Omental fat pad (tissue), 4 donors: ENCODE measurements at places on chromosomes 1 and 21.

- no peak for DNase-seq
Measured at GRCh38 chr1:183274836-183275235, 88.8 kb downstream of the LAMC2 start.

GRCh38 chr1:3314491-3315381, 139.7 kb upstream of the ARHGEF16 start:
- no peak for DNase-seq

- no peak for DNase-seq
Measured at GRCh38 chr1:184567637-184568036, 180.8 kb downstream of the C1orf21 start.

GRCh38 chr1:1291548-1292441, 11.6 kb downstream of the SCNN1D start:
- no peak for DNase-seq

- DNase-seq, result no peak
Measured at GRCh38 chr1:38817267-38818174, 42.1 kb downstream of the RRAGC start.

GRCh38 chr1:26986658-26987057, 6.8 kb upstream of the TRNP1 start:
- DNase-seq, result no peak

GRCh38 chr1:157218671-157219070, 80.5 kb upstream of the ETV3 start:
- DNase-seq, result no peak

DNA sequence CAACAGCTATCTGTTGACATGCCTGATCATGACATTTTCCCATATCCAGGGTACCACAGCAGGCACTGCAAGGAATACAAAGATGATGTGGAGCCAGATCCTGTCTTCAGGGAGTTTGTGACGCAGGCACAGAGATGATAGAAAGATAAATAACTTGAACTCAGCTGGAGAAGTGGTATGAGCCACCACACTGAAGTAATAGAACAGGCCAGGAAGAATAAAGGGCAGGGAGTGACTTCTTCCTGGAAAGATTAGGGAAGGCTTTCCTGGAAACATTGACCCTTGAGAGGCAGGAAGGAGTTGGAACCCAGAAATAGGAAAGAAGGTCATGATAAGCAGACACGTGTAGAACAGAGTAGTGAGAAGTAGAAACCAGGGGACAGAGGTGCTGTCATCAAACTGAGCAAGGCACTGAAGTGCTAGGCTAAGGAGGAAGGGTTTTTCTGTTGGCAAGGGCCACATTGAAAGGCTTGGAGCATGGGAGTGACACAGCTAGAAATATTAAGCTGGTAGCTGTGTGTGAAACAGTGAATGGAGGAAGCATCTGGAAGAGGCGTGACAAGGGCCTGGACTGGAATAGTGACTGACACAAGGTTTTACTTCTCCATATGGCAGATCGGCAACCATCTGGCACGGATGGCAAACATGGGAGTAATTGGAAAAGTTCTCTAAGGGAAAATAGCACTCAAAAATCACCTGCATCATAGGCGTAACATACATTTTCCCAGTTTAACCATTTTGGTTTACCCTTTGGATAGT, 68.4 kb downstream of the AK5 start:
- no peak for DNase-seq

DNA sequence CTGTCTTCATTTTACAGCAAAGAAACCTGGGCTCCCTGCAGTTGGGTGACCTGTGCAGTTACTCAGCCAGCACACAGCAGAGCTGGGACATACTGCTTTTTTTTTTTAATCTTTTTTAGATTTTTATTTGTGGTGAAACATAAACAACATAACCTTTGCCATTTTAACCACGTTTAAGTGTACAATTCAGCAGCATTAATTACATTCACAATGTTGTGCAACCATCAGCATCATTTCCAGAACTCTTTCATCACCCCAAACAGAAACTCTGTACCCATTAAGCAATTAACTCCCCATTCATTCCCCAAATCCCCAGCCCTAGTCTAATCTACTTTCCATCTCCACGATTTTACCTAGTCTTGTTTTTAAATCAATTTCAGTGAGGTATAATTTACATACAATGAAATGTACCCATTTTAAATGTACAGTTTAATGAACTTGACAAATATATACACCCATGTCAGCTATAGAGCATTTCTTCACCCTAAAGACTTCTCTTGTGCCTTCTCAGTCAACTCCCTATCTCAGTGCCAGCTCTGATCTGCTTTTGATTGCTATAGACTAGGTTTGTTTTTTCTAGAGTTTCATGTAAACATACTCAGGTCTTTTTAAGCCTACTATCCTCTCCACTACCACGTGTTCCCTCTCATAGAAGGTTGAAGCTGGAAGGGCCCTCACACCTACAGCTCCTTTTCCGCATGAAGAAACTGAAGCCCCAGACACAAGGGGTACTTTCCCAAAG, 37.8 kb upstream of the C8B start:
- DNase-seq, result no peak

DNA sequence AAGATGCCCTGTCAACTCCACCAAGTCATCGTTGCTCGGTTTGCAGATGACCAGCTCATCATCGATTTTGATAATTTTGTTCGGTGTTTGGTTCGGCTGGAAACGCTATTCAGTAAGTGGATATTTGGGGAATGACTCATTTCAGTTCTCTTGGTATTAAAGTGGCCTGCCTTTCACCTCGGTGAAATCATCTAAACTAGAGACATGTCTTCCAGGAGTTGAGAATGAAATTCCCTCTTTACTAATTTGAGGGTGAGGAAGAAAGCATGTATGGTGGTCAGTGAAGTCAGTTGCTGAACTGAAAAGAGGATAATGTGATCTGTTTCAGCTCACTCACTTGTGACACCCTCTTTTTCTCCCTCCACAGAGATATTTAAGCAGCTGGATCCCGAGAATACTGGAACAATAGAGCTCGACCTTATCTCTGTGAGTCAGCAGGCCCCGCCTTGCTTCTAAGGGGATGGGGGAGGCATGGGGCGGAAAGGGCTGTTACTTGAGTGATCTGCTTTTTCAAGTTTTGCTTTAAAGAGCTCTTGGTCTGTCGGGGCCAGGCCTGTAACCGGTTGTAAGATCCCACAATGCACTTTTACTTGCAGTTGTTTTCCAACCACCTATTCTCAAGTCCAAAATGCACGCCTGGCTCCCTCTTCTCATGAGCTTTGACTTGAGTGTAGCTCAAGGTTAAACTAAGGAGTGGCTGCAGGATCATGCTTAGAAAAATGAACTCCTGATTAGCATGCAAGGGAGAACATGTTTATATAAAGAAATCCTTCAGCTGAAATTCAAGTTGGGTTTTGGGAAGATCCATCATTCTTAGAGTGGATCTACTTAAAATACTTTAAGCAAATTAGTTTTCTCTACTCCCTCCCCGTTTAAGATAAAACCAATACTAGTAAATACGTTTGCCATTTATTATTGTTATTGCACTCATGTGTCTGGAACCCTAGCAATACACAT, 59.8 kb downstream of the CAPN2 start:
- DNase-seq, result peak; percentile 61

- DNase-seq, result no peak
Measured at GRCh38 chr21:42125571-42126544, 54.7 kb downstream of the UMODL1 start.

GRCh38 chr1:33764149-33764548, 99.7 kb upstream of the HMGB4 start:
- no peak for DNase-seq

DNA sequence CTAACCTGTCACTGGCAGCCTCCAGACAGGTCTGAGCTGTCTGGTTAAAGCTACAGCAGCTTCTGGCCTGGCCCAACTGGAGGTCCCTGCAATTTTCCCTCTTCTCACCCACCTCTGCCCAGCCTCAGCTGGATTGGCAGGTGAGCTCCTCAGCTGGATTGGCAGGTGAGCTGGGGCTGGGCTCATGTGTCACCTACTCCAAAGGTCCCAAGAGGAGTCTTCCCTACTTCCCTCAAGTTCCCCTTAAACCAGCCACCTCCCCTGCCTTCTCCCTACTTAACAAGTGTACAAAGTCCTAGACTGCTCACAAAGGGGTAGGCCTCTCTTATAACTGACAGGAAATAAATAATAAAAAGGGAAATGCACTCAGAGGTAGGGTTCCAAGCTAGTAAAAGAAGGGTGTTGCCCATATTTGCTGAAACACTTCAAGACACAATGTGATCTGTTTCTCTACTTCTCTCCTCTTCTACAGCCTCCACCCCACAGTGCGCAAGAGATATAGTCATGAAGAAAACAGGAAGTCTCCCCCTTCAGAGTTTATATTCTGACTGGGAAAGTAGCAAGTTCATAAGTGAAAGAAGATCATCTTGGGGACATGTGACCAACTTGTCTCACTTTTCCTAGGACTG, at the start of gene GPA33:
Gene GPA33, minus strand, starts transcription at position 64 of the 629 bp plus-strand sequence. CDS start 90 bp downstream, outside the sequence.
- no peak for DNase-seq

DNA sequence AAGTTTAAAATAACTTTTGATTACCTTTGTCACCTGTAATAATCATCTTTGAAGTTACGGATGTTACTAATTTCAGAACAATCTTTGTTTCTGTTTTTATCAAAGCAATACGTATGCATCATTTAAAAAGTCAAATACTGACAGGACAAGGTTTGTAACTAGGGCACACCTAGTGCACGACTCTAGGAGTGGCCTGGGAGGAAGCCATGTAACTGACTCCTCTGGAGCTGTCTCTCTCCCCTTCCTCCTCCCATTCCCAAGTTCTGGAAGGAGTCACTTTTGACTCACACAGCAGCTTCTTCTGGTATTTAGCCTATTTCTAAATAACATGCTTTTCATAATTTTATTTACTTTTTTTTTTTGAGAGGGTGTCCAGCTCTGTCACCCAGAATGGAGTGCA, 11.8 kb upstream of the RAP1GAP start:
- DNase-seq, result no peak

- no peak for DNase-seq
Measured at GRCh38 chr1:157739229-157739901, 37.6 kb downstream of the FCRL2 start.

- DNase-seq, result no peak
Measured at GRCh38 chr1:67094191-67094590, 40.2 kb upstream of the SLC35D1 start.

GRCh38 chr1:219227360-219228057, 53.8 kb downstream of the LYPLAL1 start:
- no peak for DNase-seq

GRCh38 chr1:65097076-65097475, 50.9 kb upstream of the AK4 start:
- DNase-seq, result no peak
